ENCODE measurements at places on chromosomes 16 and 17.

DNA sequence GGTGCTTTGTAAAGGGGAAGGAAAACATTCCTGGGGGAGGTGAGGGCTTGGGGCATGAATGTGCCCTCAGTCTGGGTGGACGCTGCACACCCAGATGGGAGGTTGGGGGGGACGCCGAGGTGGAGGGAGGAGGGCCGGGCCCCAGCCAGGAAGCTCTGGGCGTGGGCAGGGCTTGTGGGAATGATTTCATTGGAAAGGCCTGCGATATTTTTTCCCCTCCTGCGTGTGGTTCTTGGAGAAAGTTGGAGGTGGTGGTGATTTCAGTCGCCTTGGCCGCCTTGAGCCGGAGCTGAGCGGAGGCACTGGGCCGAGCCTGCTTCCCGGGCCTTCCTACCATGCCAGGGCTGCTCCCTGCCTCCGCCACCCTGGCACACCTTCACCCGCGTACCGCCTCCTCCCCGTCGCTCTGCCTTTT lies 26.4 kb upstream of the CLEC18A start:
- DNase-seq = no peak

- DNase-seq = no peak
Measured at GRCh38 chr17:38544839-38545209, 60.9 kb downstream of the SRCIN1 start.

GRCh38 chr17:58587713-58588117 lies 73.3 kb upstream of the MTMR4 start:
- peak; percentile 6 for DNase-seq

- no peak for DNase-seq
Measured at GRCh38 chr17:81040791-81041337, 5.9 kb downstream of the BAIAP2 start.

DNA sequence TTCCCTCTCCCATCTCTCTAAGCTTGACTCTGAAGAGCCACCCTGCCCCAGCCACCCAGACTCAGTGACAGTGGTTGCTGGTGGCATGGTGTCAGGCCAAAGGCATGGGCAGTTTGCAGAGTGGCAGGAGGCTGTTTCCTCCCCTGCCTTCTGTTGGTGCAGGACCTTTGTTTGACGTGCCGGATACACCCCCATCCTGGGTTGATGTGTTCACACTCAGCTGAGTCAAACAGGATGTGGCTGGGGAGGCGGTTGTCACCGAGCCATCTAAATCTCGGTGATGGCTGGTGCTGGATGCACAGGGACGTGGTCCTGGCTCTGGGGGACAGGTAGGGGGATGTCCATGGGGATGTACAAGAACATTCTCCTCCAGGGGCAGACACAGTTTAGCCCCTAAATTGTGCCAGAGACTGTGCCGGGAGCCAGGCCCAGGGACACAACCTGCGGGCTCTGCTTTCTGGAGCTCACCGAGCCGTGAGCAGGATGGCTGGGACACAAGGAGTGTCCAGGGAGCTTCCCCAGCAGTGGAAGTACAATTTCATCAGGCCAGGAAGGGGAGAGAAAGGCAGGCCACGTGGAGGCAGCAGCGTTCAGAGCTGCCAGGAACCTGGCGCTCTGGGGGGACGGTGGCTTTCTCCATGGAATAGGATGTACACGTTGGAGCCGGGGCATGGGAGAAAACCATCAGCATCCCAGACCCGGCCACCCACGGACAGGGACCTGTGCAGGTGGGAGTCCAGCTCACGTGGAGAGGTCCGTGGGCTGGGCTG lies 264.2 kb downstream of the SEC14L1 start:
- peak; percentile 85 for DNase-seq

GRCh38 chr17:142876-143784 lies 5.8 kb downstream of the SCGB1C2 start:
- no peak for DNase-seq

GRCh38 chr17:57210972-57211411 lies 45.3 kb upstream of the MSI2 start:
- DNase-seq = no peak

DNA sequence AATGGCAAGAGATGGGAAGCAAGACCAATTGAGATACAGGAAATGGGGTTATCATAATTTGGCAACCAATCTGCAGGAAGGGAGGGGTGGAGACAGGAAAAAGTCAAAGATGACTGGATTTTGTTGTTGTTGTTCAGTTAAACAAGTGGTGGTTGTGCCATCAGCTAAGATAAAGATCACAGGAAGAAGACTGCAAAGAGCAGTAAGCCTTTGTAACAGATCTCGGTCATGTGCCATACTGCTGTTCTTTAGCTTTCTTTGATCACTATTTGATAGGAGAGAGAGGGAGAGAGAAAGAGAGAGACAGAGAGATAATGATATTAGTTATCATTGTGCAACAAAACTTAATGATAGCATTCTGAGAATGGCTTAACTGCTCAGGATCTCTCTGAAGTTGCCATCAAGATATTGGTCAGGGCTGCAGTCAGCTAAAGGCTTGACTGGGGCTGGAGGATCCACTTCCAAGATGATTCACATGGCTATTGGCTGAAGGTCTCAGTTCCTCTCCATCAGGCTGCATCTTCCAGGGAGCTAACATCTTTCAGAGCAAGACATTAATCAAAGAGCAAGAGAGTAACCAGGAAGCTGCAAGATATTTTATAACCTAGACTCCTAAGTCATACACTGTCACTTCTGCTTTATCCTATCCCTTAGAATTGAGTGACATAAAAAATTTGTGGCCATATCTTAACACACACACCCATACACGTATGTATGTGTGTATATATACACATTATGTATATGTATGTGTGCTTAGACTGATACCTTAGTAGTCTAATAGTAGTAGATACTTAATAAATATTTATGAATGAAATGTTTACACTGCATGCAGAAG lies 405.0 kb downstream of the SHISA9 start:
- DNase-seq = no peak

- no peak for DNase-seq
Measured at GRCh38 chr16:67760206-67760955, 41.3 kb upstream of the GFOD2 start.

GRCh38 chr17:31926100-31926729 lies 10.6 kb upstream of the SUZ12 start:
- no peak for DNase-seq

DNA sequence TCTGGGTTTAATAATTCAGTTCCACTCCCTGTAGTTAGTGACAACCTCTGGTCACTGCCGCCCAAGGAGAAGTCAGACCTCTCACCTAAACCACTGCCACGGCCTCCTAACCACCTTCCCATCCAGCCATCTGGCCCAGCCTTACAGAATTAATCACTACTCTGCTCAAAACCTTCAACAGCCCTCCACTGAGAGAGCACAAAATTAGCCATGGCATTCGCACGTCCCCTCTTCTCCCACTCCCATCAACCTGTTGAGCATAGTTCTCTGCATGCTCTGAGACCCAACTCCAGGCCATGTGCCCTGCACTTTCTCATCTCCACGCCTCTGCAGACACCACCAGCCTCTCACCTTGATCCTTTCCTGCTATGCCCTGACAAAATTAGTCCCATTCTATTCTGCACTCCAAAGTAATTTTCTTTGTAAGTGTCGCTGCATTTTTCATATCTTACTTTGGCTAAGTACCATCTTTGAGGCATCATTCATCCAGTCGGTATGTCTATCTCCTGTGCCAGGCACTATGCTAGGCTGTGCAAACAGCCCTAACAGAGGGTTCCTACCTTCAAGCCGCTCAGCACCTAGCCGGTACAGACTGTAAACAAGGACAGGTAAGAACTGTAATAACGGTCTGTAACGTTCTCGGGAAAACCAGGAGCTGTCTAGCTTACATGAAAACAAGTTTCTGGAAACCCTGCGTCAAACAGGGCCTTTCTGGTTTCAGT lies 963 bp downstream of the COPRS start:
- DNase-seq = no peak

DNA sequence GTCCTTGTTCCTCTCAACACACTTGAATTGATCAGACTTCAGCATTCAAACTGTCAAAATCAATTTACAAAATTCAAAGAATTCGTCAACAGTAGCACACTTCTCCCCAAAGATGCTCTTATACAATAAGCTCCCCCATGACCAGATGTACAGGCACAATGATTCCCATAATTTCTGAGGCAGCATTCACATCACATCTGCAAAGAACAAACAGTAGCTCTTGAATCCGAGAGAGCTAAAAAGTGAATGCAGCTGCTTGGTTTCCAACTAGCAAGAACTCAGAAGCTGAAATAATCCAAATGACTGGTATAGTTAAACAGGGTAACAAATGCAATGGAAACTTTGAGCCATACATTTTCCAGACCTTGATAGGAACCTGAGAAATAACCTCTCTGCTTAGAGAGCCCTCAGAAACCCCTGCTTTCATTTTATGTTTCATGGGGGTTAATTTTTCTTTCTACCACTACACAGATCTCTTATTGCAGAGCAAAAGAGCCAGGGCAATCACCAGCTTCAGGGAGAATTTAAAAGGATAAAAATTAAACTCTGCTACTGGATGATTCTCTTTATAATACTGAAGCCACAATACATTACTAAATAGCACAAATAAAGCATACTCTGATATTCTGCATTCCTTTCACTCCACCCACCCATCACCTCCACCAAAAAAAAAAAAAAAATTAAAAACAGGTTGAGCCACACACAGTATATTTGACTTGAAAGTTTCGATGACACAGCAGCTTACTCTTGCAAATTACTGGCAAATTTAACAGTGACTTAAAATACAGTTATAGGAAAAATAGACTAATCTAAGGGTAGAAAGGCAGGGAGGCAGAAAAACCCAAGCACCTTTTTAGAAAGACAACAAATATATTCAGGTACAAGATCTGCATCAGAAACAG lies 23.1 kb upstream of the TMEM97 start:
- DNase-seq = no peak

GRCh38 chr17:77306790-77307478 lies 166.2 kb downstream of the SEC14L1 start:
- DNase-seq = no peak

- DNase-seq = no peak
Measured at GRCh38 chr17:45936610-45937009, 42.3 kb downstream of the MAPT start.

GRCh38 chr17:73705594-73705993 lies 61.3 kb upstream of the SDK2 start:
- no peak for DNase-seq

DNA sequence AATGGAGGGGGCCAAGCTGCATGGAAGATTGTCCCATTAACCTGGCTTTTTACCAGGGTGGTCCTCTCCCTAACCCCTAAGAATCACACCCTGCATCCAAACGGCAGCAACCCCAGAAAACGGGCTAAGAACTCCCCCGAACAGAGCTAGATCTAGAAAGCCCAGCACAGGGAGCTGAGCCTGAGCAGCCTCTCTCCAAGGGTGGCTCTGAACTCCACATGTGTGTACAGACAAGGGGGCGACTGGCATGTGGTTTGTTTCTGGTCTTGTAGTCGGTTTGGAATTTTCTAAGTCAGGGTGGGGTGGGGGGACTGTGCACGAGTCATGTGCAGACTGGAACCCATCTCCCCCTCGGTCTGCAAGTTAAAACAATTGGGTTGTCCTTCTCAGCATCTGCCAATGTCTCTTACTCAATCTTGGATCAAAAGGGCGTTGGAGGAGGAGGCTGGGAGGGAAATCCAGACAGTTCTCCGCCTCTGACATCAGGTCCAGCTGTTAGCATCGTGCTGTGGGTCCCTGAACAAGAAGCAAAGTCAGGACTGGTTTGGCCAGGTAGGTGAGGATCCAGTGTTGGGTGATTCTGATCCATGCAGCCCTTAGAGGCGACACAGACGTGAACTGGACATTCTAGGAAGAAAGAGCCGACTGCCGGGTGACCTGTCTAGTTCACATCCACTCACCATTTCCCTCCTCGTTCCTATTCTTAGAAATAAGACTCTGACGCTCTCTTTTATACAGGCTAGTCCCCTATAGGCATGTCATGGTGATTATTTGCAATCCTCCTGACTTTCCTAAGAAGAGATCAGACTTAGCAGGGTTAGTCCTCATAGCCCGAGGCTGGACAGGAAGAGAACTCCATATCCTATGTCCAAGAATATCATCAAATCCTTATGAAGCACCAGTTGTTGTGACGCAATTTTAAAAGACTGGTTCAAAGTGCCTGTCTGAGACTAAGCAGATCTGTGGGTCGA lies 381.8 kb downstream of the SOX9 start:
- DNase-seq = no peak

DNA sequence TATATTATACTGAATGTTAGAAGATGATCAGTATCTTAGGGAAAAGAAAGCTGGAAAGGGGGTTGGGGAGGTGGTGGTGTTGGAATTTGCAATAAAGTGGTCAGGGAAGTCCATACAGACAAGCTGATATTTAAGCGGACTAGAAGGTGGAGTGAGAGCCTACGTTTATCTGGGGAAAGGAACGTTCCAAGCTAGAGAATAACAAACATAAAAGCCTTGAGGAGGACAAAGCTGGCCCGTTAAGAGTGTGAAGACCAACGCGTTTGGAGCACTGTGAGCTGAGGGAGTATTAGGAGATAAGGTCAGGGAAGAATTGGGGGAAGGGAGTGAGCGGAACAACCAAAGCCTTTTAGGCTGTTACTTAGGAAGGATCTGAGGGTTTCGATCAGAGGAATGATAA lies 1.4 kb downstream of the DDX42 start:
- DNase-seq = no peak

- no peak for DNase-seq
Measured at GRCh38 chr17:79989106-79989835, 46.4 kb downstream of the TBC1D16 start.

Data from stimulated activated CD8-positive, alpha-beta memory T cell treated with anti-CD3 and anti-CD28 coated beads, Interleukin-7, amount 100 ng/mL, for 48 hours (primary cell).